ENCODE measurements at places on chromosomes 1 and 21.

- no peak for DNase-seq
Observed at GRCh38 chr1:183070923-183071618, 47.9 kb downstream of the LAMC1 start.

DNA sequence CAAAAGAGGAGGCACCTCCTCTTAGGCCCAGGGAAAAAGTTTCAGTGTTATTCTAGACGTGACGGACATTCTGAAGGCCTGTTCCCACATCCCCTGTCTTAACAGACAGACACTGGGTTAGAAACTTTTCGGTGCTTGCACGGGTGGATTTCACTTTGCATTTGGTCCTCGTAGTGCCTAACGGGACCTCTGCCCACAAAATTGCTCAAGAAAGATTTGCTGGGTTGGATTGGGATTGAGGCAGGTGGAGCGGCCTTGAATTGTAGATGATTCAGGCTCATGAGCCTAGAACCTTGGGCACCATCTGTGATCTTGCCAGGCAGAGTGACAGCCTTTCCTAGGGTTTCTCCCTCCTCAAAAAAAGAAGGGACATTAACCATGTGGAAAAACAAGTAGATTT, 2.8 kb downstream of the PLA2G5 start:
- no peak for DNase-seq

DNA sequence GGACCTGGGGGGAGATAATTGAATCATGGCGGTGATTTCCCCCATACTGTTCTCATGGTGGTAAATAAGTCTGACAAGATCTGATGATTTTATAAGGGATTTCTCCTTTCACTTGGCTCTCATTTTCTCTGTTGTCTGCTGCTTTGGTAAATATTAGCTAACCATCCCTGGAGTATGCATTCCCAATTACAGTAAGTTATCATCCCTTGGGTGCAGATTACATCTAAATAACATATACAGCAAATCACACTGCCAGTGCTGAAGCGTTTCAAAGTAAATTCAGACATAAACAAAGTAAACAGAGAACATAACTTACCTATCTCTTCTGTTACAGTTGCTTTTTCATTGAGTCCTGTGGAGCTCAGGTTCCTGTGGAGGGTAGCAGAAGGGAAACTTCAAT, 38.6 kb upstream of the IGSF3 start:
- no peak for DNase-seq

GRCh38 chr1:189103956-189104355, 1373.7 kb downstream of the BRINP3 start:
- DNase-seq: no peak

DNA sequence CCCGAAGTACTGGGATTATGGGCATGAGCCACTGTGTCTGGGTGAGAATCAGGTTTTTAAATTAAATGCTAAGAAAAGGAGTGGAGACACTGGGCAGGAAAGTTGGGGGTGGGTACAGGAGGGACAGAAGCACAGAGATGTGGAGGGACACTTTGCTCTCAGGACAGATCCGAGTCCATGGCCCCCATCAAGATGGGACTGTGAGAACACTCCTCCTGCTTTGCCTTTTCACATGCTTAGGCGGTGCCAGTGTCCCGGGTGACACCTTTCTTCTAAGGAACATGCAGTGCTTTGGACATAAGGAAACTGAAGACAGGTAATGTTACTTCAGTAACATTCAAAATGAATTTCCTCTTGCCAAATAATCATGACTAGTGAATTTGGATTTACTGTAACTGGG, 16.7 kb downstream of the SLC25A33 start:
- no peak for DNase-seq

- DNase-seq: no peak
Observed at GRCh38 chr1:163083690-163084089, 14.5 kb downstream of the RGS4 start.

GRCh38 chr1:59229138-59229537, 67.8 kb upstream of the FGGY start:
- no peak for DNase-seq

DNA sequence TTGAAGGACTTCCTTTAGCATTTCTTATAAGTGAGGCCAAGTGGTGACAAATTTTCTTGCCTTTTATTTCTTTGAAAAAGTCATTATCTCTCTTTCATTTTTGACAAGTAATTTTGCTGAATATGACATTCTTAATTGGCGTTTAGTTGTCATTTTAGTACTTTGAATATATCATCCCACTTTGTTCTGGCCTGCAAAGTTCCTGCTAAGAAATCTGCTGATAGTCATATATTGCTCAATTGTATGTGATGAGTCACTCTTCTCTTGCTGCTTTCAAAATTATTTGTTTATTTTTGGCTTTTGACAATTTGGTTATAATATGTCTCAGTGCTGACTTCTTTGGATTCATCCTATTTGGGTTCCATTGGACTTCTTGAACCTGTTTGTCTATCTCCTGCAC, 312.6 kb downstream of the DUSP10 start:
- no peak for DNase-seq

DNA sequence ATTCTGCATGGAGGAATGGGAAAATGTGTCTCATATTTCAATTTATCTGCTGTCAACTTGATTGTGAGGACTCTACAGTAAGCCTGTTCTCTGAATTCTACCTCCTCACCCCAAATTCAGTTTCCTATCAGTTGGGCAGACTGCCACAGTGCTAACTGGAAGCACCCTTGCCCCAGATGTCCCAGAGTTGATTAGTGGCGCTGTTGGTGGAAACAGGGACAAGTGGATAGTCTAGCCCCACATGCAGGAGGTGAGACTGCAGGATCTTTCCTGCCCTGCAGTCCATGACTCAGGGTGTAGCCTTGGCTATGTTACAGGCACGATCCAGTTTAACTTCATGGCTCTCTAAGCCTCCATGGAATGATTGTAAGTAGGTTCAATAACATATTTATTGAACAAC, 22.1 kb downstream of the ADAM30 start:
- DNase-seq: no peak

DNA sequence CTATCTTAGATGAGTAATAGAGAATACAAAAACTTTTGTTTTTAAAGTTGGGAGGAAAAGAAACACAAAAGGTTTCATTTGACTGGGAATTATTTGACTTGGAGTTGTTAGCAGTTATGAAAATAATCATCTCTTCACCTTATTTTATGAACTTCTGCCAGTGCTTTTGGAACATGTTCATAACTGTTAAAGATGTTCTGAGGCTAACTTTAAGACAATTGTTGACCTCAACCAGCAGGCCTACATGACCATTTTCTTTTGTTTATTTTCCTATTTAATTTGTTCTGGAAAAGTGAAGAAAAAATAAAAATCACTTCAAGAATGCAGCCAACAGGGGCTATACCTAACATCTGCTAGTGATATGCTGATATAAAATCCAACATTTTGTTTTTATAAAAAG, 37.4 kb downstream of the JAM2 start:
- no peak for DNase-seq

- DNase-seq: no peak
Observed at GRCh38 chr1:27333717-27334279, 8.0 kb upstream of the SYTL1 start.

DNA sequence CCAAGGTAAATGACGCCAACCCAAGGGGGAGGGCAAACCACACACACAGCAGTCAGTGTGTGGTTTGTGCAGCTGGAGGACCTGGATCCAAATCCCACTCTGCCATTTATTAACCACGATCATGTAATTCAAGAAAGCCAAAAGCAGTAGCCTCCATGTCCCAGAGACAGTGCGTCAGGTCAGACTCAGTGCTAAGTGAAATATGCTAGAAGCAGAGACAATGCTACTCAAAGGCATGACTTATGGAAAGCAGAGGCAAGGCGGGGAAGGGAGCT, 13.6 kb downstream of the TTC39A start:
- no peak for DNase-seq

DNA sequence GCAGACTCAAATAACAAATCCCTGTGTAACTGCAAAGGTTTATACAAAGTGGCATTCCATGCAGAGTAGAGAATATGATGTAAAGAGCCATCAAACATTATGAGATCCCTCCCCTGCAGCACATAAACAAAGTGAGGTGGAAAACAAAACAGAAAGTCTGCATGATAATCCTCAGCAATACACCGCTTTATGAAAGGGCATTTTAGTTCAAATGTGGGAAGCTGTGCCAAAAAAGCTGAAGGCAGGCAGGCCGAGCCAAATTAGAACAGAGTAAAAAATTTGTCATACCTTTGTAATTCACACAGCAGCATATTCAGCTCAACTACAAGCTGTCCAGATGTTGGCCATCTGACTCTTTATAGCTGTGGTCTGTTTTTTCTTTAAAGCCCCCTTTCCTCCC, 113.5 kb downstream of the LHX9 start:
- no peak for DNase-seq

GRCh38 chr1:151222130-151222529, 23.8 kb downstream of the PIP5K1A start:
- no peak for DNase-seq

DNA sequence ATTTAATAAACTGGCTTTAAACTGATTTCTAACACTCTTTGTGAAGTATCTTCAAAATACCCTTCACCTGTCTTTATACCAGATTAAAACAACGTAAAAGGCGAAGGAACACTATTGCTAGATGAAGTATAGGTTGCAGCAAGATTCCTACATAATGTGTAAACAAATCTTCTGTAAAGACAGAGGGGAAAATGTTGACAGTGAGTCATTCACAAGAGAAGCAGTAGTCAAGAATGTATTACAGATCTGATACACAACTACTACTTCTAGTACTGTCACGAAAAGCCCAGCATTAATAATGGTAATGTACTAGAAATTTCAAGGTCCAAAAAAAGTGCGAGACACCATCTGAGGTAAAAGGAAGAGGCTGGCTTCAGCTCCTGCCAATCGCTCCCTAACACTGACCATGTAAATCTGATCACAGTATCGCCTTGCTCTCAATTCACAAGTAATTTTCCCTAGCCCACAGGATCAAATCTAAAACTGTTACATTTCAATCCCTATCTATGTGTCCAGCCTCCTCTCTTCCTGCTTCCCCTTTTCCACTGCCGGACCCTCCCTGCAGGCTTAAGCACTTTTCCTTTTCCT, 290.4 kb downstream of the AKT3 start:
- DNase-seq: no peak

GRCh38 chr1:51878308-51878615, 265 bp downstream of the NRDC start:
- DNase-seq: no peak

- no peak for DNase-seq
Observed at GRCh38 chr1:96388421-96389310, 332.9 kb upstream of the PTBP2 start.

GRCh38 chr1:36523850-36524249, 41.1 kb upstream of the CSF3R start:
- DNase-seq: no peak

GRCh38 chr1:2967329-2967725, 53.9 kb upstream of the ACTRT2 start:
- DNase-seq: no peak

GRCh38 chr1:159839116-159839849, 12.6 kb downstream of the SLAMF8 start:
- no peak for DNase-seq

DNA sequence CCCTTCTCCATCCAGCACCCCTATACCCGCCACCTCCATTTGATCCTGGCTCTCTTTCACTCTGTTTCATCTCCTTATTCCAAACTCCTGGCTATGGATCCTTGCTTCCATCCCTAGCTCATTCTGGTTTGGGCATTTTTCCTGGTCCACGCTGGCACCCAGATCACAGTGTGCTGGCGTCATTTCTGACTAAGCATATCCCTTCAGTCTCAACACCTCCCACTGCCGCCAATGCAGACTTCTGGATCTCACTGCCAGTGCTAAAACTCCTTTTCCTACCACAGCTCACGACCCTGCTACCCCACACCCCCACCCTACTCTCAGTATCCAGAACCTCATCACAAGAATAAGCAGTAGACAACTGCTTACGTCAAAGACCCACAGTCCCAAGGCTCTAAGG, 16.3 kb downstream of the SEC16B start:
- no peak for DNase-seq

GRCh38 chr21:46152927-46153246, 2.5 kb downstream of the FTCD start:
- DNase-seq: no peak

GRCh38 chr1:204405988-204406387, 5.6 kb downstream of the PPP1R15B start:
- DNase-seq: no peak

- DNase-seq: no peak
Observed at GRCh38 chr1:110019770-110020169, 14.7 kb upstream of the STRIP1 start.

DNA sequence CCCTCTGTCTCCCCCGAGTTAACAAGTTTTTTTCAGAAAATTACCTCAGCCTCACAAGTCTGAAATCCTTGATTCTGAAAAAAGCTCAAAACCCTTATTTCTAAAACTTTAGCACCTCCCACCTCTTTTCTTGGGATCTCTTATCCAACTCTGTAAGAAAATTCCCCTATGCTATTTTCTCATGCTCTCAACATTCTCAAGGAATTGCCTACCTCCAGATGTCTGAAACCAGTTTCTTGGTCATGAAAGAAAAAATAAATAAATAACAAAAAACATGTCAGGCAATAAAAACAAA, 18.1 kb upstream of the SFPQ start:
- no peak for DNase-seq

- no peak for DNase-seq
Observed at GRCh38 chr1:226404904-226405222, 3.0 kb downstream of the PARP1 start.

DNA sequence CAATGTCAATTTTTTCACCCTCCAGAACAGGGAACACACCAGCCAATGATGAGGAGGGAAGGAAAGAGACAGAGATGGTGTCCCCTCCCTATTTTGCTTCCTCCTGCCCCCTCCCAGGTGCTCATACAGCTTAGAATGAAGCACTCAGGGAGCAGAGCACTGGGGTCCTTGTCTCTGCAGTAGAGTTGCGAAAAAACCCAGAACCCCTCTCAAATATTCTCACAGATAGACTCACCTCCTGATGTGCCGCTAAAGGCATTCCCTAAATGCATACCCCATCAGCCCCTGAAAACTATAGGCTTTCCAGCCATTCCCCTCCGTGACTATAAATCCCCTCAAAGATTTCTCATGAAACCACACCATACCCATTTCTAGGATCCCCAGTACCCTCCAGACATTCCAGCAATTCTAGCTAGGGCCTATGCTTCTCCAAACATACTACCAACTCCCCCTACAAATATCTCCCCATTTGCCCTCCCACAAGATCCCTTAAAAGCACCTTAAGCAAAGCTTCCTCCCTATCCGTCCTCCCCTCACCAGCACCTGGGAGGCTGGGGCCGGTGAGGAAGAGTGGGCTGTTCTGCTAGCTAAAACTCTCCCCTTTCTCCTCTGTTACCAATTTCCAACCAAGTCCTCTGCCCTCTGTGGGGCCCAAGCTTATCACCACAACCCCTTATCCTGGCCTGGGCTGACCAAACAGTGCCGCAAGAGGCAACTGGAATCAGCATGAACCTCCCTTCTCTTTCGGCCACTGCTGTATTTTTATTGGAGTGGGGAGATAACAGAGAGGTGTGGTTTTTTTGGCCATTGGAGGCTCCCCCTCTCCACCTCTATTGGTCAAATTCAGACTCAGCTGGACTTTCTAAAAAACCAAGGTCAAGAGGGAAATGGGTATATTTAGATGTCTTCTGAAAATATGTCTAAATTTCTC, 54.7 kb downstream of the RHBG start:
- no peak for DNase-seq

Data from GOT3 (cell line).